HCEC 1CT (cell line): ENCODE measurements at places on chromosomes 1 and 21.

DNA sequence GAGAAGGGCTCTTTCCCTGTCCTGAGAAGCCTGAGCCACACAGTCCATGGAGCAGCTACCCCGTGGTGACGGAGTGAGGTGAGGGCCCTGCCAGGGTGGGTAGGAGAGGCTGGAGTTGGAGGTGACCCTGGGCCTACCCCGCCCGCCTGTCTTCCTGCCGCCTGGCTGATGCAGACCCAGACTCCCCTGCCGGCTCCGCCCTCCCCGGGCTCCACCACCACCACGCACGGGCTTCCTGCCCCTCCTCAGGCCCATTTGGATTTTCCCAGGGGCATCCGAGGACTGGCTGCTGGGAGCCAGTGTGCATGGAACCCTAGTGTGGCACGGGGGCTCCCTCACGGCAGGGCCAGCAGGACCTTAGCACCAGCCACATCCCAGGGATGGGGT is 32.5 kb downstream of the PODN start:
- no peak for DNase-seq

- no peak for DNase-seq
Observed at GRCh38 chr1:158564608-158565007, 5.8 kb downstream of the OR6P1 start.

DNA sequence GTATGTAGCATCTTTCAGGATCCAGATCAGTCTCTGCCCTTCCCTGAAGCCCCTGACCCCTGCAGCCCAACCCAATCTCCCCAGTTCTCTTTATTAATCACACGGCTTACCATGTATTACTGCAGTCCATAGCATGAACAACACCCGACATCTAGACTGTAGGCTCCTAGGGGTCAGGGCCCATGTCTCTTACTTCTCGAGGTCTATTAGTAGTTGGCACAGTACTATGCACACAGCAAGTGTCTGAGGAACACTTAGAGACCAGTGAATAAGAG is 27.1 kb downstream of the CAMK1G start:
- DNase-seq = no peak

DNA sequence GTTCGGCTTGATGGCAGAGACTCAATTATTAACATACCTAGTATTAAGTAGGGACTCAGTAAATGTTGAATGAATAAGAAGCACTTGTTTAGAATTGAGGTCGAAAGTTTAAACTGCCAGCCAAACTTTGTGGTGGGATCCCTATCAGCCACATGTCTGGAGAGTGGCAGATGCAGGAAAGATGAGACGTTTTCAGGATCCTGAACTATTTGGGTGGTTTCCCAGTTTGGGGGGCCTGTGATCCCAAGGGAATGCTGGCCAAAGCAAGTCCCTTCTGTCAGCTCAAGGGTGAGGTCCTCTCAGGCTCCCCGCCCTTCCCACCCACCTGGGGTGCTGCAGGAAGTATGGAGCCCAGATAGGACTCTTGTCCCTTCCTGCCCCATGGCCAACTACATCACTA is 38.6 kb downstream of the KCNC4 start:
- DNase-seq = no peak

DNA sequence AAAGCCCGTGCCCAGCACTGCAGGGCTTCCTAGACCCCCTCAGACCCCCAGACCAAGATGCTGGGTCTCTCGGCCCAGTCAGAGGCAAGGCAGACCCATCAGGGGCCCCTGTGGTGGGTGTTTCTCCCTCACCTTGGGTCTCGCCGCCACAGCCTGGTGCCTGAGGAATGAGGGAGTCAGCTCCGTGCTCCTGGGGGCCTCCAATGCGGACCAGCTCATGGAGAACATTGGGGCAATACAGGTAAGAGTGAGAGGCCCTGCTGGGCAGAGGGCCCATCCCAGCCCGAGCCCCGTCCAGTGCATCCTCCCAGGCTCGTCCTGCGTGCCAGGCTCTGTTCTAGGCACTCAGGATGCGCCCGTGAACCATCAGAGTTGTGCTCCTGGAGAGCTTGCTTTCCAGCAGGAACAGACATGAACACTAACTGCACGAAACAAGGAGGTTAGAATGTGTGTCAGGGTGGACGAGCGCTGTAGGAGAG is 51.5 kb downstream of the KCNAB2 start:
- DNase-seq = no peak
